Kidney capillary endothelial cell (primary cell): ENCODE measurements at places on chromosomes 11 and 22.
A peak's percentile ranks its signal among the peaks of the same experiment; 100 is the strongest.

DNA sequence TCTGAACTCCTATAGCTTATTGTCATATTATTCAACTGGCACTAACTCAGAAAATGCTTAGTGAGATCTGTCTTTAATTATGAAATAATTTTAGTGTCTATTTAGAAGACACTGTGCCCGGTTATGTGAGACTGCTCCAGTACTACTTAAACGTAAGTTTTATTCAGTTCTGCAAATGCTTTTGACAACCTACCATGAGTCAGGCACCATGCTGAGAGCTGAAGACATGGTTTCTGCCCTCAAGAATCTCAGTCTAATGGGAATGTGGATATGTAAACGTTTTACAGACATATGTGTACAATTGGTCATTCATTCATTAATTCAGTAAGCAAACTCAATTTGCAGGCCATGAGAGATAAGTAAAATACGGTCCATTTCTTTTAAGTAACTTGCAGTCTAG, 40.0 kb downstream of the DCUN1D5 start:
- no peak for DNase-seq

- DNase-seq: no peak
These were observed 2.2 kb upstream of the KMT2A start for GRCh38 chr11:118434123-118434552.

DNA sequence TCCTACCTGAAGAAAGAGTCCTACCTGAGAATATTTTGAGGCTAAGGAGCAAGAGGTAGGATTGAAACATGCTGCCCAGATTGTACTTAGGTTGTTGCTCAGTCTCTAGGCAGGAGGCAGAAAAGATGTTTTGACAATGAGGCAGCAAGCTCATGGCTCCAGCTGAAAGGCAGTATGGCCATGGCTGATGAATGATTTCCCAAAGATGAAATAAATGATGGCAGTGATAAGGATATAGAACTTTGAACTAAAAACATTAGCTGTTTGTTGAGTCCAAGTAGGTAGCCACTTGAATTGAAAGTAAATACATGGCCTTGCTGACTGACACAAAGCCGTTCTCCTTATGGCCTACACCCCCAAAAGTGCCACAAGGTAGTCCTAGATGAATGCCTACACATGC, 6.8 kb upstream of the NEU3 start:
- no peak for DNase-seq

- DNase-seq: no peak
These were observed 60.5 kb upstream of the KCNQ1OT1 start for GRCh38 chr11:2760196-2760871.

GRCh38 chr11:100910808-100911207, 218.8 kb downstream of the PGR start:
- no peak for DNase-seq

GRCh38 chr11:116454951-116455350, 317.8 kb downstream of the BUD13 start:
- no peak for DNase-seq

- no peak for DNase-seq
These were observed 5.1 kb downstream of the SYT12 start for GRCh38 chr11:67027943-67028542.

- DNase-seq: no peak
These were observed 14.3 kb downstream of the DHCR7 start for GRCh38 chr11:71433648-71434450.

DNA sequence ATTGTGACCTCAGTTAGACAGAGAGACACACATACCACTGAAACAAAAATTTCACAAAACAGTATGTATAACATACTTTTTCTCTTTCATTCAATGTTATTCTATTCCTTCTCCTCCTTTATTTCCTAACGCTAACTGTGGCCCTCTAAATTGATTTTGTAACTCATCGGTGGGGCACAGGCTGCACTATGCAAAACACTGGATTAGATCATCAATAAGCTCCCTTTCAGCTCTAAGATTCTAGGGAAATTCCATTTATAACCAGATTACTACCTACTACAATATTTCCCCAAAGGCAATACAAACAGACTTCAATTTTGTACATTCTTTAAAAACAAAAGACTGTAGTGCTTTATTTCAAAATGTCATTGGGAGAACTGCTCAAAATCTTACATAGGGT, 6.1 kb downstream of the FJX1 start:
- no peak for DNase-seq

DNA sequence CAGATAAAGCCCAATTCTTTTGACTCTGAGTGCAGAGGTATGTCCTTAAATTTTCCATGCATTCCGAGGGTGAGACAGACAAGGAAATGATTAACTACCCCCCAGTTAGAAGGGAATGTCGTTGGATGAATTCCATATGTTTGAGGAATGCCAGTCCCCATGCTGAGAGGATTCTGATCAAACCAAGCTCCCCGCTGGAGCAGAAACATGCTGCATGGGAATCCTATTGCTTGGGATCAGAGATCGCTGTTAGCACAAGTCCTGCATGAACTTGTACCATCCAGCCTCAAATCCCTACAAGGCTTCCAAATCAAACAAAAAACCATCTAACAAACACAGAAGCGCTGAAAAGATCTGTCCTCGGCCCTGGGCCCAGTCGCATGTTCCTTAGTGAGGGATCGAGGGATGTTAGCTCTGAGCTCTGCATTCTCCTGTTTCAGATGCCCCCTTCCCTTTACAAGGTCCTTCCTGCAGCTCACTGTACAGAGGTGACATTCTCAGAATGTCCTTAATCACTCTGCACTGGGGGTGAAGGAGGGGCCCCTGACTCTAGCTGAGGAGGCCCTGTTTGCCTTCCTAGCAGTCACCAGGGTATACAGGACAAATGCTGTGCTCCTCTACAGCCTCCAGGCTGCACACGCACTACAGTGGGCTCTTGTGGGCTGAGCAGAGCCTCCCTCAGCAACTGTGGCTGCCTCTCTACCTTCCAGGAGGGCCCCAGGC, 353.4 kb downstream of the TENM4 start:
- DNase-seq: peak; percentile 72

GRCh38 chr11:124199702-124200101, 16.6 kb downstream of the OR10D3 start:
- peak; percentile 9 for DNase-seq

GRCh38 chr22:31872209-31872608, 72.1 kb upstream of the YWHAH start:
- peak; percentile 49 for DNase-seq

DNA sequence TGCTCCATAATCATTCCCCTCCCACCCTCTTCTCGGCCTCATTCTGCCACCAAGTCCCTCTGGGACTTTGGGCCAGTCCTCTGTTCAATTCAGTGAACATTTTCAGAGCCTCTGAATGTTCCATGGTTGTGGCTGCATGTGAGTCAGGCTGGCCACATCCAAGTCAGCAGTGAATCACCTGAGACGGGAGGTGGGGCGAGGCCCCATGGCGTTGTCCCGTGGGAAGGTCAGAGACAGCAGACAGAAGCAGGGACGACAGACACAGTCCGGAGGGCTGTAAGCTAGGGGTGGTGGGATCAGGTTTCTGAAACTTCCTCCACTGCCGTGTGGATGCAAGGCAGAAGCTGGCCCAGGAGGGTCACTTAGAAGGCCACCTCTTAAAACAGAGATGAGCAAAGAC, 324.8 kb downstream of the MN1 start:
- peak; percentile 21 for DNase-seq

DNA sequence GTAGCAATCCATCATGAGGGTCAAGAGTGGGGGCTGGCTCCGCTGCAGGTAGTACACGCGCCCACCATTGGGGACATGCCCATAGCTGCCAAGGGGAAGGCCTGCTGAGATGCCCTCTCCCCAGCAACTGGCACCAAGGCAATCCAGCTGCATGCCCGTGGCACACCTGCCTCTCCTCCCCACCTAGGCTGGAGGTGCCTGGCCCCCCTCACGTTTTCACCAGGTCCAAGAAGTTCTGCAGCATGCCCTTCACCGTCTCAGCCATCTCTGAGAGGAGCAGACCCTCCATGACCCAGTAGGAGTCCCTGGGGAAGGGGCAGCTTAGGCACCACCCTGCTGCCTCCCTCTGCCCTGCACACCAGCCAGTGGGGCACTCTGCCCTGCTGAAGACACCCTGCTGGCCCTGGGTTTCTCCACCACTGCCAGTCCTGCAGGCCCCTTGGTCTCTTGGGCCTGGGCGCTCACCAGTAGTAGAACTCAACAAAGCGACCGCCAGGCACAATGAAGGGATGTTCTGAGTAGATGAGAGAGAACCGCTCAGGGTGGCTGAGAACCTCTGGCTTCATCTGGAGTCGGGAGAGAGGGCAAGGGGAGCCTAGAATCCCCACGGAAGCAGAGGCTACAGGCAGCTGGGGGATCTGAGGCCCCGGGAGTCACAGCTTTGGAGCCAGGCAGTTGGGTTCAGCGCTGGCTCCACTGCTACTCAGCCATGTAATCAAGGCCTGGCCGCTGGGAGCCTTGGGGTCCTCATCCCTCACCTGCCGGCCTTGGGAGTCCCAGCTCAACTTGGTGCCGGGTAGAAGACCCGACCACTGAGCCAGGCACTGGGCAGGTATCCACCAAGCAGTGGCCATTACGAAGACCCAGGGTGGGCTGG, 17.8 kb downstream of the TREH start:
- DNase-seq: no peak

DNA sequence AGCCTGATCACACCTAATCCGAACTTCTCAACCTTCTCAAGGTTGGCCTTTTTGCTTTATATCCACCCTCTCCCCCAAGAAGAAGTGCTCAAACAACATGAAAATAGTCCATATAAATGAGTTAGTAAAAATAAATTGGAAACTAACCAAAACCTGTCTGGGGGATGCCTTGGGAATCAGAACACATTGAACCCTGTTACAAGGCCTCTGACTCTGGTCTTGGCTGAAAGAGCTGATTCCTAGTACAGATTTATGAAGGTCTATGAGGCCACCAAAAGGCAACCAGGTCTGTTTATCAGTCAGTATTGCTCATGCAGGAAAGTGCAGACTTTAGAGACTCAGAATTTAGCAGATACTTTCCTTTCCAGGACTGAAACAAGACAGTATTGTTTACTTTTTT, 49.7 kb downstream of the NRXN2 start:
- no peak for DNase-seq

DNA sequence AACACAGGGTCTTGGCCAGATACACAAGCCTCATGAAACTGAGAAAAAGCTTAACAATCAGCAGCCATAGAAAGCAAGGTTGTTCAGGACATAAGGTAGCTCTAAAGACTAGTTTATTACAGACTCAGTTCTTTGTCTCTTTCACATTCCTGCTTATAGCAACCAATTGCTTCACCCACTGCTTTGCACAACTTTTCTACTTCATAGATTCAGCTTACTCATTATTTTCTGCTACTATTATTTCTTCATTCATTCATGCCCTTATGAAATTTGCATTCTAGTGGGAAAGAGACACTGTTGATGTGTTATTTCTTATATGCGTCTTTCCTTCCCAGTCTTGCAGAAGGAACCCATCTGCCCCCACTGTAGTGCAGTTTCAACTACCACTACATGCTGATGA, 4.7 kb downstream of the CCDC34 start:
- DNase-seq: no peak

- DNase-seq: no peak
These were observed 1043.0 kb downstream of the TBC1D22A start for GRCh38 chr22:47805394-47805935.

DNA sequence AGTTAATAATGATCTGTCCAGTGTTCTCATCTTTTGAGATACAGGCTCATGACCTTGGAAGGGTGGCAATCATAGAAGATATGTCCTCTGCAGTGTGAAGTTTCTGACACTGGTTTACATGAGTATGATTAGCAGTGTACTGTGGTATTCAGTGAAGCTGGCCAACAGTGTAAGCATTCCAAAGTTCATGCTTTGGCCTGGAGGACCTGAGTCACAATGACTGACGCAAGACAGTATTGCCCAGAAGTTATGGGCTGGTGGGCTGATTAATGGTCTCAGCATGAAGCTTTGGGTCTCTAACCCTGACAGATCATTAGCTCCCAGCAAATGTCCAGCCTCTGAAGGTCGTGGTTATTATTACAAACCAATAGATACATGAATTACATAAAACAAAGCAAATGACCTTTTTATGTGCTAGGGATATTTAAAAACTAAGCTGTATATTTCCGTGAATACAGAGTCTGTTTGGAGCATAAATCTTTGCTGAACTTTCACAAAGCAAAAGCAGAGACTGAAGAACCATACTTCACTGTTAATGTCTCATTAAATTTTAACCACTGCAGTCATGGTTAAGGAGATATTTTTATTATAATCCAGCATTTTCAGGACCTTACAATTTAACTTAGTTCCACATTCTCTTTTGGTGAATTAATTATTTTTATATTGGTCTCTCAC, 28.3 kb upstream of the USP47 start:
- no peak for DNase-seq

- peak; percentile 91 for DNase-seq
These were observed 113.6 kb downstream of the MICAL3 start for GRCh38 chr22:17910561-17911311.

- no peak for DNase-seq
These were observed 311.0 kb downstream of the BUD13 start for GRCh38 chr11:116461789-116462188.

- DNase-seq: no peak
These were observed 465.3 kb upstream of the TENM4 start for GRCh38 chr11:79906164-79906563.

GRCh38 chr11:118005224-118006152, 19.3 kb downstream of the IL10RA start:
- no peak for DNase-seq

DNA sequence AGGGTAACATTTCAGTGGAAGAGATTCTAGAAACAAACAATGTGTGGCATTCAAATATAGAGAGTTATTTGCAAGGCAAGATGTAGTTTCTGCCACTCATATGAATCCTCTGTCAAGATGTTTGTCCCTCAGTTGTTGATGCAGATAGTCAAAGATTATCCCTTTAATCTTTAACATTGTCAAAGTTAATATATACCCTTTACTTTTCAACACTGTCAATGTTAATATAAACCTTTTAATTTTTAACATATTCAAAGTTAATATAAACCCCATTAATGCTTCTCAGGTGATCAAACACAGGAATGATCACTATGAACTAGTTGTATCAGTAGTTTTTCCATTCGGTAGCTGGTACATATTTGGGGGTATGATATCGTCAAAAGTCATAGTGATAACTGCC, 51.9 kb upstream of the PICALM start:
- no peak for DNase-seq

DNA sequence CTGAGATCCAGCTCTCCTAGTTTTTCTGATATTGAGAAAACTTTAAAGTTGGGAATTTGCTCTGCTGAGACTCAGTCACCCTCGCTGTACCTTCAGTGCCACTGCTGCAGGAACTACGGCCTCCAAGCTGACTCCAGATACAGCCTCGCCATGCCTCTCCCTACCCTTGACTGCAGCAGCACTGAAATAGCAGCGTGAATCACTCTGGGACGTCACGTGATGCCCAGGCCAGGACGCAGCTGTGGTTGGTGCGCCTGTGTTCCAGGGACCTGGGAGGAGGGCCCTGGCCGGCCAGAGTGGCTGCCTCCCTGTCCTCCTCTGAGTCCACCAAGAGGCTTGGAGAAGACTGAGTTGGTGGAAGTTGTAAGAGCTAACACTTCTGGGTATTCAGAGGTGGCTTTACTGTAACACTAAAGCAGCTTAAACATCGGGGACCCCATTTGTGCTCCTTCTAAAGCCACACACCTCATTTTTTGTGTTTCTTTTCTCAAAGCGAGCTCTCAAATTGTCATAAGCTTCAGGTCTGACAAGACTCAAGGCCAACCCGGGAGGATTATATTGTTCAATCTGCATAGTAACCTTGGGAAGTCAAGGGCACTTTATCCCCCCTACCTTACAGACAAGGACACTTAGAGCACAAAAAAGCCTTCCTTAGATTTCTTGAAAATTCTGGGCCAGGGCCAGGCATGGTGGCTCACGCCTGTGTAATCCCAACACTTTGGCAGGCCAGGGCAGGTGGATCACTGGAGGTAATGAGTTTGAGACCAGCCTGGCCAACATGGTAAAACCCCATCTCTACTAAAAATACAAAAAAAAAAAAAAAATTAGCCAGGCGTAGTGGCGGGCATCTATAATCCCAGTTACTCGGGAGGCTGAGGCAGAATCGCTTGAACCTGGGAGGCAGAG, 4.2 kb upstream of the STIP1 start:
- peak; percentile 92 for DNase-seq
